Eye (tissue), 1 donor: ENCODE measurements at places on chromosomes 1 and 21.

DNA sequence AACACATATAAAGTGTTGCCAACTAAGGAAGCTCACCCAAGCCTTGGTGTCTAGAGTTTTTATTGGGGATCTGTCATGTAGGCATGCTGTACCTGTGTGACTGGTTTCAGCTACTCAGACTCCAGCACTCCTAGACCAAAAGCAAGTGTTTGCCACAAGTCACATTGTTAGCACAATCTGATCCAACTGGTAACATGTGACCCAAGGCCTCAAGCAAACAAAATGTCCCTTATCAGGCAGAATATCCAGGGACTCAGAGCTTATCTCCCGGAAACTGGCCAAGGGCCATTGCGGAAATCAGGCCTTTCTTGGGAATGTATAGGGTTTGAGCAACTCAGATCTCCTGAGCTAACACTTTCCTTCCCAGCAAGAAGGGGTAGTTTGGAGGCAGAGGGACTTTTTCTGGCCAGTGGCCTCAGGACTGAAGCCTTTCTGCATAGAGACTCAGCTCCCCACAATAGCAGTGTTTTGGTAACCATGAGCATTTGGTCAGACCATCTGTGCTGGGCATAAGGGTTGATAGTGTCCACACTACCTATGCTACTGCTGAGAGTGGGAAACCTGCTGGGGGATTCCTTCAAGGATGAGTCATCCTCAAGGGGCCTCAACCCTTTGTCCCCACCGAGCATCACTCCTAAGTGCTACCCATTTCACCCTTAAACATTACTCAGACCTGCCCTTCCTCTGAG, 29.6 kb downstream of the NHLH2 start:
- DNase-seq, result no peak

DNA sequence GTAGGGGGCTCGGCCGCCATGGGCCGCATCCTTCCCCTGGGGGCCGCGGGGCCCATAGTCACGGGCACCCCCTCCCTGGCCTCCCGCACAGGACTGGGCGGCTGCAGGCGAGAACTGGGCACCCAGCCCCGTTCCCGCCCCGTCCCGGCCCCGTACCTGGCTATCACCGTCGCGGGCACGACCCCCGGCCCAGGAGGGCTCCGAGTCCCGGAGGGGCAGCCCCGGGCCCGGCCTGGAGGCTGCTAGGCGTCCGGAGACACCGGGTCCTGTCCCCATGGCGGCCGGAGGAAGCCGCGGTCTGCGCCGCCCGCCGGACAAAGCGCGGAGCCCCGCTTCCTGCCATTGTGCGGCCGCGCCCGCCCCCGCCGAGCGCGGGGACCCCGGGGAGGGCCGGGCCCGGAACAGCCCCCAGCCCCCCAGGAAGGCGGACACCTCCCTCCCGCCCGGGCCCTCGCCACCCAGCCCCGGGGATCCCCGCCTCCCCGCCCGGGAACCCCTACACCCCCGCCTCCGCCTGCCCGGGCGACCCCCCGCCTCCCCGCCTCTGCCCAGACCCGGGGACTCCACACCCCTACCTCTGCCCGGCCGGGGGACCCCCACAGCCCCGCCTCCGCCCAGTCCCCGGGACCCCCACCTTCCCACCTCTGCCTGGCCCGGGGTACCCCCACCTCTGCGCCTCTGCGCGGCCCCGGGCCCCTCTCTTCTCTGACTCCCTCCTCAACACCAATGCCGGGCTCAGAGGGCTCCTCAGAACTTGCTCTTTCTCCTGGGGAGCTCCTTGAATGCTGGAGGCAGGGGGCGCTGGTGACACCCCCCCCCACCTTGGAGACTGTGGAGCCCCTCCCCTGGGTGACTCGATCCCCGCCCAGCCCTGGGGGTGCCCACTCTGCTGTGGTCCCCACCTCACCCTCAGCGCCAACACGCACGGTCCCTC, 6.0 kb downstream of the PLEKHG5 start:
- peak; percentile 40 for DNase-seq

DNA sequence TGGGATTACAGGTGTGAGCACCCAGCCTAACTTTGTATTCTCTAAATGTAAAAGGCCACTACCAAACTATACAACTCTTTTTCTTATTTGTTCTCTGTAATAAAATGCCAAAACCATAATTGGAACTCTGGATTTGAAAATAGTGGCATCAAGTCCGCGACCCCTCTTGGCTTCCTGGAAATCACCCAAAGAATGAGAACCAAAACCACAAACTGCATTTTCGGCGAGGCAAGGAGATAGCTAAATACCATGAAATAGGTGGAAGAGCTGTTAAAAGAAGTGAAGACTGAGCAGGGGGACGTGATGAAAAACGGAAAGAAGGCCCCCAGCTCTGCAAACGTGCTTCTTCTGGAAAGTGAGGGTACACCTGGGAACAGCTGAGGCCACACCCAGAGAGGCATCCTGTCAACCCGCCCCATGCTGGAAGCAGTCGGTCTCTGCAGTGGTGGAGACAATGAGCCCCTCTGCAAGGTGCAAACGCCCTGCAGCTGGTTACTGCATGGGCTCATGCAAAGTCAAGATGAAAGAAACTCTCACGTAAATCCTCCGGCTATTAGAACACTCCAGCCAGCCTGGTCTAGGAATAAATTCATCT, 22.5 kb downstream of the VPS26C start:
- no peak for DNase-seq

GRCh38 chr21:31078796-31079195, 40.5 kb upstream of the KRTAP19-8 start:
- DNase-seq, result no peak

GRCh38 chr1:111417755-111418154, 9.8 kb downstream of the OVGP1 start:
- no peak for DNase-seq

DNA sequence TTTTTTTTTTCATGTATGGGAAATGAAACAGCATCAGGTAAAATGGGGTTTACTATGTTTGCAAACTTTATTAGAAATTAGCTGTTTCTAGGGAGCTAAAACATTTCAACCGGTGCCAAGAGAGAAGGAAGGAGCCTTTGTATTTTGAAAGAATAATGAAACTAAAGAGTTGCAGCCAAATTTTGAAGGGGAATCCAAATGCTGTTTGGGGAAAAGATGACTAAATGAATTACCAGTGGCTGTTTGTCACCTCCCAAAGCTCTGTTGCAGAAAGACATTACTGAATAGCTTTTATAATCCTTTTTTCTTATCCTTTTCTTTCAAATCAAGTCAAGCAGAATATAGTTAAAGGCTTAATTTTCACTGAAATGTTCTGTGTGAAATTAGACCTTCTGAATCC, 591.3 kb upstream of the ADGRL2 start:
- DNase-seq, result no peak

GRCh38 chr1:32705516-32705915, 2.9 kb upstream of the SYNC start:
- DNase-seq, result no peak

DNA sequence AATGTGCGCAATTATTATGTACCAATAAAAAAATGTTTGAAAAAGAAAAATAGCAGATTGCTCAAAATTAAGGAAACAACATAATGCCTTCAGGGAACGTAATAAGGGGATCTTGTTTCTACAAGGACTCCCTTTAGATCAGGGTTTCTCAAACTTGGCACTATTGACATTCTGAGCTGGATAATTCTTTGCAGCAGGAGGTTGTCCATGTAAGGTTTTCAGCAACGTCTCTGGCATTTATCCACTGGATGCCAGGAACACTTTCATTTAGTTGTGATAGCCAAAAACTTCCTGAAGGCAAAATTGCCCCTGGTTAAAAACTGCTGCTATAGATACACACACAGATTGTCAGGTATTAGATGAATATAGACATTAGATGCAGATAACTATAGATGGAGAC, 666.7 kb upstream of the ADAMTS5 start:
- no peak for DNase-seq

GRCh38 chr1:71695084-71695483, 587.3 kb downstream of the NEGR1 start:
- no peak for DNase-seq

- no peak for DNase-seq
Observed at GRCh38 chr21:41670056-41670805, 96.6 kb downstream of the RIPK4 start.

DNA sequence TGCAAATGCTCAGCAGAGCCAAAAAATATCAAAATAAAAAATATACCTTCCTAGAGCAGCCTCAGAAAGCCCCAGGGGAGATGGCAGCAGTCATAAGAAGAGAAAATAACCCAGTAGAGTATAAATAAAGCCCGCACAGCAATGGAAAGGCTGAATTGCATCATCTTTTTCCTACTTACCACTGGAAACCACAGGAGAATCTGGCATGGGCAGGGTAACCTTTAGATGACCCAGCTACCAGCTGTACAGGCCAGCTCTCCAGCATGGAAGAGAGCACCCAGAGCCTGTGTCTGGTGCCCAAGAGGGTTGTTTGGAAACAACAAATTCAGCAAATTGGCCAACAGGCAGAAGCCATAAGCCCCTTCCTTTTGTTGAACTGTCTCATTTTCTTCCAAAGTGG, 253.1 kb downstream of the OMA1 start:
- DNase-seq, result no peak

DNA sequence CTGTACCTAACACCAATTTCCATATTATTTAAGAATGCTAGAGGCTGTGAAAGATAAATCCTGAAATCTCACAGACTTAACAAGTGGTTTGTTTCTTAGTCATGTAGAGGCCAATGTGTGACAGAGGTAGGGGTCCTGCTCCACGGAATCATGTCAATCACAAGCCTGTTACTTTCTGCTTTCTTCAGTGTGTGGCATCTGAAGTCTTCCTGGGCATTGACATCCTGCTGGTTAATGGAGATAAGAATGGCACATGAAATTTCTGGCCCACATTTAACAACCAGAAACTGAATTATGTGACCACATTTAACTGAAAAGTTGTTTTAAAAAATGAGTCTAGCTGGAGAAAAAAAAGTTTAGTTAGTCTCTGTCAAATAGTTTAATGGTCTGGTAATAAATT, 68.3 kb upstream of the PLA2G4A start:
- DNase-seq, result no peak

DNA sequence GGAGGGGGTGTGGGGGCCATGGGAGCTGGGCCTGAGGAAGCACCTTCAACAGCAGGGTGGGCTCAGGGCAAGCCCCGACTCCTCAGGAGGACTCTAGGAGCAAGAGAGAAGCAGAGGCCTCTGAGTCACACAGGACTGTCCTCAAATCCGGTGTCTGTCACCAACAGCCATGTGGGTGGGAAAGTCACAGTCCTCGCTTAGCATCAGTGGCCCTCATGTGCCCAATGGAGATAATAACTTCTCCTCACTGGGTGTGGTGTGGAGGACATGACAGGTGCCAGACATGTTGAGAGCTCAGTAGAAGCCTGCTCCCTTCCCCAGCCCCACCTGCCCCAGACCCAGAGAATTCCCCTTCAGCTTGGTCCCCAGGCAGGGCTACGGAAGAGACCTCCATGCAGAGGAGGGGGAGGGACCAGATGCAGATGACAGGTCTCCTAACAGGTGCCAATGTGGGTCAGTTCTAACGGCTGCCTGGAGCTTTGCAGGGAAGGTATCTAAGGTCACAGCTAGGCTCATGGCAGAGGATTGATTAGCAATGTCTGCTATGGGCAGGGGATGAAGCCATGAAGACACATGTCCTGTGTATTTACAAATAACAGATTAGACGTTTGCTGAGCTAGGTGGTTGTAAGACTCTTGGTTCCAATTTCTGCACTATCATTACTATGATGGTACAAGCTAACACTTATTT, 30.2 kb downstream of the TTC39A start:
- DNase-seq, result no peak

DNA sequence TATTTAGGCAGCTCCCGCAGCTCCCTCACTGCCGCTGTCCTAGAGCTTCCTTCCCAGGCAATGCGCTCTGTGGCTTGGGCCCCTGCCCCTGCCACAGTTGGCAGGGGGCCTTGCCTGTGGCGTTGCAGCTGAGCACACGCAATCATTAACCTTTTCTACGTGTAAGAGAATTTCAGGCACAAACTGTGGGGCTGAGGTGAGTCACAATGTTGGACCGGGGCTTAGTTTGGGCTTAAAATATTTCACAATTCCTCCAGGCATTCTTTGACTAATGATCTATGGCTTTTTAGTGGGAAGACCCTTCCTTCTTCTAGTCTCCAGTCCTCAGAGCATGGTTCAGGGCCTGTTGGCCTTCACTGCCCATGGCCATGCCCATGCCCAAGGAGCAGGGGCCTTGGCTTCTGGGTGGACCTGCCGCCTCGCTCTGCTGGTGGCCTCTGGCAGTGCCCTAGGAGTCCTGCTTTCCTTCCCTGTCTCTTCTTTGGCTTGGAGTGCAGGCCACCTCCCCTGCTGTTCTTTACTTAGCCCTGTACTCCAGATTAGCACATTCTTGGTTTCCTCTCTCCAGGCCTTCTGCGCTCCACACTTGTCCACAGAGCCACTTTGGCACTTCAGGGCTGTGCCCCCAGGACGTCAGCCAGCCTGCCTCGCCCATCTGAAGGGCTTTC, 39.2 kb downstream of the MAPKAPK2 start:
- no peak for DNase-seq

GRCh38 chr1:68558321-68559026, 61.6 kb upstream of the DEPDC1 start:
- DNase-seq, result peak; percentile 3

- DNase-seq, result no peak
Observed at GRCh38 chr1:205800427-205800826, 12.6 kb downstream of the SLC41A1 start.

DNA sequence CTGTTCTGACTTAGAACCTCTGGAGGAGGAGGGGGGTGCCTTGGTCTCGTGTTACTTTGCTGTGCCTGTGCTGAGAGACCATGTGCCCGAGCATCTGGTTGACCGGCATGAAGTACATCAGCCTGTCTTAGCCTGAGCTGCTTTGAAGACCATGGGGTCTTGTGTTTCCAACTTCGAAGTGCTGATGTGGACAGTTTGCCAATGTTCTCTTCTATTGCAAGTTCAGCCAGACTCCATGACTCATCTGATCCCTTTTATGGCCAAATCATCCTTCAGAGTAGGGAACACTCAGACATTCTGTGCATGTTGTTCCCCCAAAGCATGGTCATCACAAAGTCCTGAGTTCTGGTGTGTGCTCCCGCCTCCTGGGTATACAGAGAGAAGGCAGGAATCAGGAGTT, 6.0 kb upstream of the PLA2G2C start:
- DNase-seq, result no peak

GRCh38 chr1:154567386-154568156, at the start of gene CHRNB2:
Gene CHRNB2, plus strand, starts transcription at chr1:154567778. Its CDS starts 267 bp downstream, at chr1:154568045.
- peak; percentile 82 for DNase-seq

GRCh38 chr21:37749132-37749531, 167.1 kb downstream of the KCNJ6 start:
- DNase-seq, result no peak

- DNase-seq, result no peak
Observed at GRCh38 chr1:112268408-112268807, 127.6 kb upstream of the CTTNBP2NL start.

DNA sequence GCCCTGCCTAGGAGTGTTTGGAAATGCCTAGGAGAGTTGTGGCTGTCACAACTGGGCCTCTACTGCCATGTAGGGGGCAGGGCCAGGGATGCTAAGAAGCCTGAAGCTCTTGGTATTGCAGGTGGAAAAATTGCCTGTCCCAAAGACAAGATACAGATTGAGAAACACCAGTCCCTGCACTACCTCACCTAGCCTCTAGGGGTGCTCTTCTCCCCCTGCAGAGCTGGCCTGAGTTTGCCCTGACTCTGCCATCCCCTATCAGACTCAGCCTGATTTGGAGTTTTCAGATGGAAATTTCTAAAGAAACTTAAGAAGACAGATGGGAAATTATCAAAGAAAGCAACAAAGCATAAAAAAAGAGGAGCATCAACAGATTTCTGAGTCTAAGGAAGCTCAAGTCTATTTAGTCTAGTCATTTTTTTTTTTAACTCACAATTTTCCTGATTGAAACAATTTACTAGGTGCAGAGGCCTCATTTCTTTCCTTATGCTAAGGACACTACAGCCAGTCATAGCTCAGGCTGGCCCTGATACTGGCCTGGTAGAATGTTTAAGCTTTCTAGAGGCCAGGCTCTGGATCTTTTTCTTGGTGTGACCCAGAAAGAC, 61.4 kb upstream of the LRRN2 start:
- DNase-seq, result peak; percentile 64

- DNase-seq, result no peak
Observed at GRCh38 chr1:107590900-107591622, 373.9 kb downstream of the VAV3 start.
